HL-60 (cell line): ENCODE measurements at places on chromosomes 16 and 17.

DNA sequence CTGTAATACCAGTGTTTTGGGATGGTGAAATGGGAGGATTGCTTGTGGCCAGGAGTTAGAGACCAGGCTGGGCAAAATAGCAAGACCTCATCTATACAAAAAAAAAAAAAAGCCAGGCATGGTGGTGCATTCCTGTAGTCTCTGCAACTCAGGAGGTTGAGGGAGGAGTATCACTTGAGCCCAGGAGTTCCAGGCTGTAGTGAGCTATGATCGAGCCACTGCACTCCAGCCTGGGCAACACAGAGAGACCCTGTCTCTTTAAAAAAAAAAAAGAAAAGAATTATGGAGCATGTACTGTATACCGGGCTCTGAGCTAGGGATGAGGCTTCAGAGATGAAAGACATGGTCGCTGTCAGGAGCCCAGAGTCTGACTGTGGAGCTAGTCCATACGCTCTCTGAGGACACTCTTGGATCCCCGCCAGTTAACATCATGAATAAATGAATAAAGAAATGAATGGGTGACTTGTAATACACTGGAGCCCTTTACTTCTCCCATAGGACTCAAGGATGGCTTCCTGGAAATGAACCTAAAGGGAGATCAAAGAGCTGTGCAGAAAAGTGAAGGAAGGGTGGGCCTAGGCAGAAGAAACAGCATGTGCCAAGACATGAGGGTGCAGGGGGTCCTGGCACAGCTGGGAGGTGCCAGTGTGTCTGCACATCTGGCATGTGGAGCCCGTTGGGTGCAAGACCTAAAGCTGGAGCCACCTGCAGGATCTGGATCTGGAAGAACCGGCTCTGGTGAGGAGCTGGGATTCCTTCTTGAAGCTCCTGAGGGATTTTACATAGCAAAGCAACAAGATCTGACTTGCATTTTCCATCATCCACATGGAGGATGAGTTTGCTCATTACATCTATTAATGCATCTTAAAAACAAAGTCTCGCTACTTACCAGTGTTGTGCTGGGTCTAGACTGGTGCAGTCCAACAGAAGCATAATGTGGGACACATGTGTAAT lies 120.4 kb downstream of the IRX3 start:
- DNase-seq: no peak

GRCh38 chr17:78962345-78962983 lies 17.3 kb downstream of the LGALS3BP start:
- DNase-seq: no peak

GRCh38 chr16:89019511-89019910 lies 42.5 kb upstream of the CBFA2T3 start:
- DNase-seq: no peak

- DNase-seq: no peak
These were observed 190.8 kb downstream of the SLC39A11 start for GRCh38 chr17:72901657-72902056.

GRCh38 chr17:80908776-80909175 lies 82.9 kb upstream of the CHMP6 start:
- DNase-seq: no peak

DNA sequence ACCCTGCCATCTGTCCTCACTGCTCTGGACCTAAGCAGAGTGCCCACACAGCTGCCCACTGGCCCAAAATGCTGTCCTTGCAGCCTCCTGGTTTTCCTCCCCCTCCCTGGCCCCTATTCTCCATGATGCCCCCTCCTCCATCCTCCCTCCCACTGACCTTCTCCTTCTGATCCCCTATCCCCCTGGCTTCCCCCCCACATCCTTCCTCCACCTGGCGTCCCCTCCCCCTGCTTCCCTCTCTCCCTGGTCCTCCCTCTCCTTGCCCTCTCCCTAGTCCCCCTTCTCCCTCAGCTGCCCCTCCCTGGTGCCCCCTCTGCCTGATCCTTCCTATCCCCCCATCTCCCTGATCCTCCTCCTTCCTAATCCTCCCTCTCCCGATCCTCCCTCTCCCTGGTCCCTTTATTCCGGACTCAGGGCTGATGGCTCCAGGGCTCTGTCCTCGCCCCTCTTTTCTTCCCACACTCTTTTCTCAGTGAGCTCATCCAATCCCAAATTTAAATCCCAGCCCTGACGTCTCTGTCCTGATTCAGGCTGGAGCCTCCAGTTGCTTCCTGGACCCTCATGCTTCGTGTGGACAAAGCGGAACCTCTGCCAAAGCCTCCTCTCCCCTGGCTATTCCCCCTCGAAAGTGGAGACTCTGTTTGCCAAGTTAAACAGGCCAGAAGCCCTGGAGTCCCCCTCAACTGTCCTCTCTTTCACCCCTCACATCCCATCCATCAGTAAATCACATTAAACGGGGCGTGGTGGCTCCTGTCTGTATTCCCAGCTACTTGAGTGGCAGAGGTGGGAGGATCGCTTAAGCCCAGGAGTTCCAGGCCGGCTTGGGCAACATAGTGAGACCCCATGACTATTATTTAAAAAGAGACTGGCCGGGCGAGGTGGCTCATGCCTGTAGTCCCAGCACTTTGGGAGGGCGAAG lies 18.1 kb upstream of the RHBDF2 start:
- no peak for DNase-seq

DNA sequence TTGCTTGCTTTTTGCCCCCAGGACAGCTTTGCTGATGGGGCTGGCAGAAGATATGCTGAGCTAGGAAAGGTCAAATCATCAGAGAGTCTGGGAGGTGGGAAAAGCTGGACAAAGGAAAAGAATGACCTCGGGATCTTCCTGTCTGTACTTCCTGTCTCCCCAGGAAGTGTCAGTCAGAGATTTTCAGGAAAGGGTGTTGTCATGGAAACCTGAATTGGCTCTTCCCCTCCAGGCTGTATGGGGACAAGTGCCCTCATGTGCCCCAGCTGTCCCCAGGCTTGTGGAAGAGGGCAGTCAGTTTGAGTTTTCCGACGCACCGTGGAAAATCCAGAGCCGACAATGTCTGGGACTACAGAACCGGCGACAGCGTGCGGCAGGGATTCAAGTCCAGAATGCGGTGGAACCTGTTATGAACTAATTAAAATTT lies 122.7 kb upstream of the ZFHX3 start:
- DNase-seq: no peak

- DNase-seq: no peak
These were observed 182.9 kb downstream of the CCDC182 start for GRCh38 chr17:57562184-57562698.

- no peak for DNase-seq
These were observed 378.7 kb upstream of the DYNLRB2 start for GRCh38 chr16:80161799-80162739.

DNA sequence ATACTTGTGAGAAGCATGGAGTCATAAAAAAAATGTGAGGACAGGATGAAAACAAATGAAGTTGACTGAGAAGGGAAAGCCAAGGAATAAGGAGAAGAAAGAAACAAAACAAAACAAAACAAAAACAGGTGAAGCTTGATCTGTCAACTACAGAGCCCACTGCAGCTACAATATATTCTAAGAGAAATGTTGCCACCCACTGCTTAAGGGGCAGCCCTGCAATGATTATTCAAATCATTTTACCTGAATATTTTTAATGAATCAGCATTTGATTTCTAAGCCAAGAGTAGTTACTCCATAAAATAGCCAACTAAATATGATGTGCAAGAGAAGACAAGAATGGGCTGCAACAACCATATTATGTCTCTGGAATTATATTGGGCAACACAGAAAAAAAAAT lies 252.0 kb upstream of the KIF2B start:
- DNase-seq: no peak

- no peak for DNase-seq
These were observed 7.3 kb downstream of the TNRC6A start for GRCh38 chr16:24736758-24737157.

DNA sequence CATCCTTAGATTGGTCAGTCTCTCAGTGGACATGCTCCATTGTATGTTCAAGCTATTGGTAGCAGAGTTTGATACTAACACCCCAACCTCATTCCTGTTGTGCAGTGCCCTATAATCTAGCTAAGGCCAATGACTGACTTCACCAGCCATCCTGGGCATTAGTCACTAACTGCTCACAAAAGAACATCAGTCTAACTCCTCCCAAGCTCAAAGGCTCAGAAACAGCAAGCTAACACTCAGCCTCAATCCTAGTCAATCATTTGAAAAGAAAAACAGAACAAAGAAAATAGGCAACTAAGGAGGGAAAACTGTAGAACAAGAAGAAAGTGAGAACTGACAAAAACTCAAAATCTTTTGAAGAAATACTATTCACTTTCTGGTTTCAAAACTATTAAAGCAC lies 199.1 kb upstream of the C17orf78 start:
- no peak for DNase-seq

DNA sequence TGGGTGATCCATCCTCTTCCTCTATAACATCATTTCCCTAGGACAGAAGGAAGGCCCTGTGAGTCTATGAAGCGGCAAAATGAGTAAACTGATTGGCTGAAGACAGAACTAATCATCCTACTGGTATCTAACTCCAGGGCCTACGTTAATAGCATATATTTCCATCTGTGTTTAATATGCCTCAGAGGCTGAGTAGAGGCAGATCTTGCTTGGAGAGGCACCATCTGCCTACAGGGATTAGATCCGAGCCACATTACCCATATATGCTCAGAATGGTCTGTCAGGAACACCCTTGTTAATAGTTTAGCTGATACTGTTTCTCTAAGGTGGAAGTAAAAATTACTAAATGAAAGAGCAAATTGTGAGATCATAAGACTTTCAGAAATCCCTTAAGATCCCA lies 13.2 kb upstream of the FOXJ1 start:
- no peak for DNase-seq

DNA sequence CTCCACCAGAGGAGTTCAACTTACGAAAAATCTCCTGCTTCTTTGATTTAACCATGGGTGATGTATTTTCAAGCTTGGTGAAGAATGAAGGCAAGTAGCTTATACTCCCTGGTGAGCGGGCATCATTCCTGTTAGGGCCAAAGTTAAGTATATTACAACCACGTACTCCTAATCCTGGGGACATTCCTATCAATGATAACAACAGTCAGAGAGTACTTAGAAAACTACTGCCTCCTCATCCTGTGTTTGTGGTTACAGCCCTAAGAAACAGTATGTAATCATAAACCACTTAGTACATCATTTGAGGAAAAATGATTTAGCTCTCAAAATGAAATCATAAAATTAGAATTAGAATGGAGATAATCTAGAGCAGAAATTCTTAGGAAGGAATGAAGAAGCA lies 47.3 kb downstream of the TTC19 start:
- DNase-seq: no peak

DNA sequence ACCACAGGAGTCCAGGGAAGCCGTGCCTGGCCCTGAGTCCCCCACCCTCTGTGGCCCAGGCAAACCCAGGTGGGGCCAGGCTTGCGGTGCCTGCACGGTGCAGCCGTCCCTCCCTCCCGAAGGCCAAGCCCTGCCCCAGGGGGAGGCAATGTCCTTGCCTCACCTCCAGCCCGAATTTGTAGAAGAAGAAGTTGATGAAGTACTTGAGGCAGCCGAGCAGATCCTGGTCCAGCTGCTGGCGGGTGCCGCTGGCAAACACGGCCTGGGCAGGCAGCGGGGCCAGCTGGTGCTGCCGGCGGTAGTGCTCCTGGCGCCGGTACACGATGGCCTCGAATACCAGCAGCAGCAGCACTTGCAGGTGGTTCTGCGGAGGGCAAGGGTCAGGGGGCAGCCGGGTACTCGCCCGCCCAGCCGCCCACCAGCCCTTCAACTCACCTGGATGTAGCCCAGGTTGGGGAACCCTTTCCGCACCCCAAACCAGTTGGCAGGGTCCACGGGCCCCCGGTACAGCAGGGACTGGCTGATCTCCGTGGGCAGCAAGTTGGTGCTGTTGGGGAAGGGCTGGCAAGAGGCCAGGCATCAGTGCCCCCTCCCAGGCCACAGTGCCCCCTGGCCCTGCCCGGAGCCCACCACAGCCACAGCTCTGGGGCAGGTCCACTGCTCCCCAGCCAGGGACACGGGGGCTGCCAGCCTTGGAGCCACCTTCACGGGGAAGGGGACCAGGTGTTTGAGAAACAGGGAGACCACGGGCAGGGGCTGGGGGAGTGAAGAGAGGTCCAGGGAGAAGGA lies 26.1 kb downstream of the CTU2 start:
- no peak for DNase-seq

DNA sequence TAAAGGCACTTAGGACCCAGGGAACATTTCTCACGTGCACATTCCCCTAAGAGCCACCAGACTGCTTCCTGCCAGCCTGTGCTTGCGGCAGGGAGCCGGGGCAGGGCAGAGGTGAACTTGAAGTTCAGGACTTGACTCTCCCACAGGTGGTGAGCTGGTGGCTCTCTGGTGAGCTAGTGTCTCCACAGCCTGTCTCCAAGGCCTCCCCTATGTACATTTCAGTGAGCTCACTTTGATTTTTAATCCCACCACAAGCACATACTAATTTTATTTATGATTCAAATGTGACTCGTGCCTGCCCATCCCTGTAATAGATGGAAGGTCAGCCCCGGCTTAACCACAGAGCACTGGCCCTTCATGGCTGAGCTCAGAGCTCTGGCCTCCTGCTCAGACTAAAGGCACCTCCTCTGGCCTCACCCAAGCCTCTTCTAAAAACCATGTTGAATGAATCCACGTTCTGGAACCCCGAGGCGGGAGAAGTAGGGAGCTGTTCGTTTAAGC lies 9.2 kb downstream of the SNN start:
- no peak for DNase-seq

DNA sequence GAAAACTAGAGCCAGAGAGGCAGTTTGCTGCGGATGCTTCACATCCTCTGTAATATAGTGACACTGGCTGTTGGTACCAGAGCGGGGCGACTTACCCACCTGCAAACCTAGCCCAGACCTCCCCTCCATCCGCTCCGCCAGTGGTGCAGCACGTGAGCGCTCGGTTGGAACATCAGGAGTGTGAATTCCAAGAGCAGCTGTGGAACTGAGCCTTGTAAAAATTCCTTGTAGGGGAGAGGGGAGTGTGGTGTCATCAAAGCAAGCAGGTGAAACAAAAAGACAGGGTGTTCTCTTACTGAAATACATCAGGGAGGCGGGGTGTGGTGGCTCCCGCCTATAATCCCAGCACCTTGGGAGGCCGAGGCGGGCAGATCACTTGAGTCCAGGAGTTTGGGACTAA lies 51.3 kb downstream of the CCDC42 start:
- DNase-seq: no peak

DNA sequence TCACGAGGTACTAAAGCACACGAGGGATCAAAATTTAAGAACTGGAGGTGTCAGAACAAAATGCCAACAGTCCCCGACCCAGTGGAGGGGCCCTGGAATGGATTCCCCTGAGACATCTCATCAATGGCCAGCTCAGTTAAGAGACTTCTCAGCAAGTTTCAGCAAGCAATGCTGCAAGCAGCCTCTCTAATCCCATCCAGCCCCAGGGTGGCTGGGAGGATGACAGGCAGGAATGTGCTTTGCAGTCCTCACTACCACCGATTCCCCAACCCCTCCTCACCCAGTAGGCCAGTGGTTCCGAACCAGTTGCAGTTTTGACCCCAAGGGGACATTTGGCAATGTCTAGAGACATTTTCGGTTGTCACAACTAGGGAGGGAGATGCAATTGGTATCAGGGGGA lies 8.7 kb downstream of the GPRC5B start:
- no peak for DNase-seq
